ENCODE measurements at places on chromosomes 13 and 19.

DNA sequence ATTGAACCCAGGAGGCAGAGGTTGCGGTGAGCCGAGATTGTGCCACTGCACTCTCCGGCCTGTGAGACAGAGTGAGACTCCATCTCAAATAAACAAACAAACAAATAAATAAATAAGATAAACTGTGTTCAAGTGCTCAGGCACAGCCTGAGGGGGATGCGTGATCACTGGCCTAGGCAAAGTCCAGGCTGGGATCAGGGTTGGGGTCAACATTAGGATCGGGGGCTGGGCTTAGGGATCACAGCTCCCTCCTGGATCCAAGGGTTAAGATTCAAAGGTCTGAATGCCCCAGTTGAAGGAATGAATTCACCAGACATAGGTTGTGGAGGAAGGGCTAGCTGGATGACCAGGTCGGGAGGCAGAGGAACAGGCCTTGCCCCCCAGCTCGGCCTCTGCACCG lies 1.9 kb upstream of the EXOC3L2 start:
- no peaks in the 10 kb centered on the region for H3K36me3 ChIP-seq
- peaks cover 3% of the 10 kb centered on the region for H3K4me1 ChIP-seq
- no peak overlapping the region for H3K4me3 ChIP-seq
- peaks cover 23% of the 10 kb centered on the region for H3K27me3 ChIP-seq
- DNase-seq, result no peak
- H3K27ac ChIP-seq, result peak overlapping the region; percentile 59

GRCh38 chr13:41452462-41452861 lies 4.9 kb upstream of the RGCC start:
- H3K27ac ChIP-seq, result no peak overlapping the region
- DNase-seq, result no peak
- H3K27me3 ChIP-seq, result peaks cover 50% of the 10 kb centered on the region
- H3K4me1 ChIP-seq, result no peaks in the 10 kb centered on the region
- H3K4me3 ChIP-seq, result no peak overlapping the region

- H3K4me1 ChIP-seq, result peaks cover 15% of the 10 kb centered on the region
- H3K27me3 ChIP-seq, result no peaks in the 10 kb centered on the region
- peaks cover 12% of the 10 kb centered on the region for H3K36me3 ChIP-seq
- DNase-seq, result no peak
- H3K4me3 ChIP-seq, result no peak overlapping the region
- peak overlapping the region; percentile 30 for H3K27ac ChIP-seq
Observed at GRCh38 chr13:73000027-73000674, 58.7 kb upstream of the KLF5 start.

- no peak for DNase-seq
- no peak overlapping the region for H3K27ac ChIP-seq
- no peaks in the 10 kb centered on the region for H3K27me3 ChIP-seq
- no peaks in the 10 kb centered on the region for H3K36me3 ChIP-seq
- no peaks in the 10 kb centered on the region for H3K4me1 ChIP-seq
Observed at GRCh38 chr13:104270731-104271130, 1204.5 kb upstream of the SLC10A2 start.

GRCh38 chr19:14561249-14561648 lies 10.6 kb downstream of the NDUFB7 start:
- H3K27me3 ChIP-seq, result no peaks in the 10 kb centered on the region
- H3K36me3 ChIP-seq, result peaks cover 3% of the 10 kb centered on the region
- DNase-seq, result no peak

GRCh38 chr19:345320-345879 lies 804 bp upstream of the MIER2 start:
- peak overlapping the region; percentile 85 for H3K27ac ChIP-seq
- peaks cover 6% of the 10 kb centered on the region for H3K36me3 ChIP-seq
- no peak for DNase-seq

DNA sequence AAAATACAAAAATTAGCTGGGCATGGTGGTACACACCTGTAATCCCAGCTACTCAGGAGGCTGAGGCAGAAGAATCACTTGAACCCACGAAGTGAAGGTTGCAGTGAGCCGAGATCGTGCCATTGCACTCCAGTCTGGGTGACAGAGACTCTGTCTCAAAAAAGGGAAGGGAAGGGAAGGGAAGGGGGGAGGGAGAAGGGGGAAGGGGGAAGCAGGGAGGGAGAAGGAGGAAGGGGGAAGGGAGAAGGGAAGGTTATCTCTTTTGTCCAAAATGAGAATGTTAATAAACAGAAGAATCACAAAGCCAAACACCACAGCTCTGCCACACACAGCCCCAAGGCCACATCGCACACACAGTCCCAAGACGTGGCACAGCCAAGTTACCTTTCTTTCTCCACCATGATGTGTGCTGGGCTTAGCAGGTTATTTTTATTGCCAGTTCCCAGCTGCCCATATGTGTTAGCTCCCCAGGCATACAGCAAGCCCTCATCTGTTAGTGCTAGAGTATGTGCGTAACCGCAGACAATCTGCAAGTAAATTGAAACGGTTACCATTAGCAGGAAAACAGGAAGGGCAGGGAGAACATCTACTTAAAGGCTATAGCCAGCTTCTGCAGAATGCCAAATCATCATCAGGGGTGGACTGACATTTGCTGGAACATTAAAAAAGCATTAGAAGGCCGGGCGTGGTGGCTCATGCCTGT lies 34.3 kb downstream of the RCBTB1 start:
- H3K27me3 ChIP-seq, result peaks cover 6% of the 10 kb centered on the region
- H3K4me1 ChIP-seq, result peaks cover under 1% of the 10 kb centered on the region
- H3K27ac ChIP-seq, result no peak overlapping the region
- H3K36me3 ChIP-seq, result peaks cover 38% of the 10 kb centered on the region

All from progenitor cell of endocrine pancreas (in vitro differentiated cells).